ENCODE measurements at places on chromosomes 6 and 20.

- DNase-seq, result no peak
Measured at GRCh38 chr6:125962900-125963497, 6.4 kb downstream of the HINT3 start.

GRCh38 chr6:105639124-105639523 lies 236.2 kb upstream of the PREP start:
- DNase-seq, result no peak

GRCh38 chr6:156348424-156348823 lies 428.8 kb upstream of the ARID1B start:
- no peak for DNase-seq

DNA sequence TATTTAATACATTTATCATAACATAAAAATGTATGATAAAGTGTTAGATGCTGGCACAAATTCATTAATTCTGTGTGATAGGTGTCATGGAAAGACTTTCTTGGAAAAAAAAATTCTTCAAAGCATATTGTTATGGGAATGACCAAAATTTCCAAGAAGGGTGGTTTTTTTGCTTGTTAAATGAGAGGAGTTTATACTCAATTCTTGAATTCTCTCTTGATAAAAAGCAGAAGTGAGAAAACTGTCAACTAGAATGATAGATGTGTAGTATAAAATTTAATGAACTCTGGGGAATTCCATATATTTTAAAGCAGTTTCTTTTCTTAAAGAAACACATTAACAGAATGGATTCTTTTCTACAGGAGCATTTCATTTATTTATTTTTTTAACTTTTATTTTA lies 62.0 kb upstream of the SNAP91 start:
- DNase-seq, result no peak

GRCh38 chr6:43541774-43542471 lies 25.0 kb downstream of the POLR1C start:
- DNase-seq, result no peak

DNA sequence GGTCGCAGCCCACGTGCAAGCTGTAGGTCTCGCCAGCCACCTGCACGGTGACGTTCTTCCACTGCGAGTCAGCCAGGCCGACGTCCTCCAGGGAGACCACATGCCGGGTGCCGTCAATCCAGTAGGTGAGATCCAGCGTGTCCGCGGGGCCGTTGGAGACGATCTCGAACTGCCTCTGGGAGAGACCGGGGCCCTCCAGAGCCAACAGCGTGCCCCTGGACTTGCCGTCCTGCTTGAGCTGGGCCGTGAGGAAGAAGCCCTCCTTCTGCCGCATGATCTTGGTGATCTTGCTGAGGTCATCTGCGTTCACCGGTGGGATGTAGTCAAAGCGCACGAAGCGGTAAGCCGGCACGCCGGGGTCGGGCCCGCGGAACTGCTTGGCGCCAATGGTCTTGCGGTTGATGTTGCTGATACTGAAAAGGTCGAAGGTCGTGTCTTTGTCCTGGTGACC lies 5.1 kb downstream of the THBS2 start:
- DNase-seq, result no peak

- no peak for DNase-seq
Measured at GRCh38 chr6:74333406-74333805, 637.4 kb downstream of the CD109 start.

DNA sequence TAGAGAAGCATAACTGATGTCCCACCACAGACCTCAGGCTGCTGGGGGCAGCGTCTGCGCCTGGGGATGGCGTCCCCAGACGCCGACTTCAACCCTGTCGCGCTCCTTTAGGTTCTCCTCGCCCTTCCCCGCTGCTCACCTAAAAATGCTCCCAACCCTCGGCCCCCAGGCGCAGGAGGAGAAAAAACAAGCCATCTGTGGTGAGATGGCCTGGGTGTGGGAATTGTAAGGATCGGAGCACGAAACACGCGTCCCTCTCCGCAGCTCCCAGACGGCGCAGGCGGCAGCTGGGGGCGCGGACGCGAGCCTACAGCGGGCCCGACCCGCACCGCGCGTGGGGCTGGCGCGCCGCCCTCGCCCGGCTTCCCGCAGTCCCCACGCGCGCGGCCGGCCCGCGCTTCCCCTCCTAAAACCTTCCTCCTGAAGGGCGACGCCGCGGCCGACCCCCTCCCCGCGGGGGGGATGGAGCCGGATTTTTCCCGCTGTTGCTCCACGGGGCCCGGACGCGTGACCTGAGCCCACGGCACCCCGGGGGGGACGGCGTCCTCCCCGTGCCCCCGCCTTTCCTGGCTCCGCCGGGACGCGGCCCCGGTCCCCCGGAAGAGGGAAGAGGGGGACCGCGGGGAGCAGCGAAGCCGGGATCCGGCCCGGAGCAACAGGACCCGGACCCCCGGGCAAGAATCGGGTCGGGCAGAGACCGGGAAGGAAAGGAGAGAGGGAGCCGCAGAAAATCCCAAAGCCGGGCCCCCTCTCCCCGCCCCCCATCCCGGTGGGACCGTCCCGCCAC lies 611 bp downstream of the EPB41L2 start:
- DNase-seq, result no peak

GRCh38 chr6:7507600-7507999 lies 33.9 kb upstream of the DSP start:
- DNase-seq, result no peak

DNA sequence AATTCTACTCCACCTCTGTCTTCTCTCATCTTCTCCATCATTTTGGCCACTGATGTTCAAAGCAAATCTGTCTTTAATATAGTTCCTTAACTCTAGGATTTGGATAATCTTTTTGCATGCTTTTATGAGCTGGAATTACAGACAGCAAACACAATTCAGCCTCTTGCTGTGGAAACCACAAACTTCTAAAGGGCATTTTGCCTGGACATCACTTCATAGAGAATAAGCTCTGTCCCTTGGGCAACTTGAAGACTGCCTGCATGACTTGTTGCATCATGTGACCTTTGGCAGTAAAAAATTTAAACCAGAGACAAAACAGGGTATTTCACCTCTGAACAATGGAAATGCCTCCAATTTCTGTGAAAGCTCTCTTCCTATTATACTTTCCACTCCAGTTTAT lies 74.1 kb upstream of the HDDC2 start:
- DNase-seq, result peak; percentile 67

- DNase-seq, result no peak
Measured at GRCh38 chr6:88116276-88116675, 49.9 kb downstream of the CNR1 start.

- no peak for DNase-seq
Measured at GRCh38 chr20:8474027-8474668, 342.1 kb downstream of the PLCB1 start.

DNA sequence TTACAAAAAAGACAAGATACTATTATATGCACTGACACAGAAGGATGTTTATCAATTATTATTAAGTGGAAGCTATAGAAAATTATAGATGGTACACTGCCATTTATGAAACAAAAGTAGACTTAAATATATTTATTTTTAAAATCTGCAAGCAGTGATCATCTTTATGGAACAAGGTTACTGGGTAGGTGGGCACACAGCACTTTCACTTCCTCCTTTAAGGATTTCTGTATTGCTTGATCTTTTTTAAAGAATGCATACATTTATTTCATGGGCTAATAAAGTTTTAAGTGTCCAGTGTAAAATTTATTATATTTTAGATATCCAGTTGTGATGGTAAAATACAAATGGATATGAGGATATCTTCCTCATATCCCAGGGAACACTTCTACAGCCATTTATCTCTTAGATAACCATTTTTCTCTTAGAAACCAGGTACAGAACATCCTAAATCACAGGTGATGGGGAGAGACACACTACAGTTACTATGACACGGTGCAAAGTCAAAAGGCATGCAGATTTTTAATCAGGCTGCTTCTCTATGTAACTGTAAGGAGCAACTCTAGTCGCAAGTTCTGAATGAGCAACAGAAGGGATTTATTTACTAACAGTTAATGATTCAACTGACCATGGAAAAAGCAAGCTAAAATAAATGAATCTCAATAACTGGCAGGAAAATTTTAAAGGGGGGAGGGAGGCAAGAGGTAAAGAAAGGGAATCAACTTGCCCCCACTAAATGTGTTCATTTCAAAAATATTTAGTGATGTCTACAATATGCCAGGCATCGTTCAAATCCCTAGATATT lies 2.2 kb downstream of the FBXL4 start:
- DNase-seq, result no peak

DNA sequence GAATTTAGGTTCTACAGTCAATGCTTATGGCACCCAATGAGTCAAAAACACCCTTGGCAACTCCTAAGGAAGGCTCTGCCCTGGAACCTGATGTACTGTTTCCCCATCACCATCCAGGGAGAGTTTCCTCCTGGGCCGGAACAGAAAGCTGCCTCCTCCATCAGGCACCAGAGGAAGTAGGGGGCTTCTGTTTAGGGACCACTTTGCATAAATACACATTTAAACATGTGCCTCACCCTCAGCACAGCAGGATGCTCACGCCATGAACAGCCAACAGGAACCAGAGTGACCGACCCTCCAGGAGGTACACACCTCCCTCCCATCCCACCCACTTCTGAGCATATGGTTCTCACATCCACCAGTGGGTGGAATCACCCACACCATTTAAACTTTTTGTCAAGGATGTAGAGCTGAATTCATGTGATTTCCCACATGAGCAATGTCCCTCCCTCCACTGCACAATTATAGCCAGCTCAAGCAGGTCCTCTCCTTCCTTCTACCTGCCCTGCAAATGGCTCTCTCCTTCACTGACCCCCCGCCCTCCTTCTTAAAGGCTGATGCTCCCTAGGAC lies 14.8 kb downstream of the DDRGK1 start:
- no peak for DNase-seq

DNA sequence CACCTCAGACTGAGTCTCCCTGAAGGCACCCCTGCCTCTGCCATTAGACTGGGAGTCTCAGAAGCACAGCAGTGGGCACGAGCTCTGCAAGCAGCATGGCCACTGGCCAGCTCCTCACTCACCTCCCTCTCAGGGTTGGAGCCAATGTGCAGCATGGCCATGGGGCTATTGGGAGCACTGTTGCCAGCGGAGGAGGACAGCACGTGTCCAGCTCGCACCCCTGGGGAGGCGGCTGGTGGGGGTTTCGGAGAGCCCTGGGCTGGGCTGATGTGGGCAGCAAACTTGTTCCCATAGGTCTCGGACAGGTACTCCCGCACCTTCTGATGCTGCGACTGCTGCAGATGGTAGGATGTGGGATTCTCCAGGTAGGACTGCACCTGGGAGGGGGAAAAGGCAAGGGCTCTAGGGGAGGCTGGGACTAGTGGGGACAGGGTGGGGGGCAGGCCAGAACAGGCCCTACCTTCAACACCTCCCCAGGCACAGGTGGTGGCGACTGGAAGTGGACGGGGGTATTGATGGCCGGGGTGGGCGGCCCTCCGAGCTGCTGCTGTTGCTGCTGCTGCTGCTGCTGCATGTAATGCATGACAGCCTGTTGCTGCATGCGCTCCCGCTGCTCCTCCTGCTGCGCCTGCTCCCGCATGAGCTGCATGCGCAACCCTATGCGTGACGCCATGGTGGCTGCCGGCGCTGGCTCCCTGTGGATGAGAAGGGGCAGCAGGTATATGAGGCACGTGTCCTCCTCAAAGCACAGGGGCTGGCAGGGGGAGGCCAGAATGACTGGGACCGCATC lies 44.7 kb downstream of the TFEB start:
- no peak for DNase-seq

DNA sequence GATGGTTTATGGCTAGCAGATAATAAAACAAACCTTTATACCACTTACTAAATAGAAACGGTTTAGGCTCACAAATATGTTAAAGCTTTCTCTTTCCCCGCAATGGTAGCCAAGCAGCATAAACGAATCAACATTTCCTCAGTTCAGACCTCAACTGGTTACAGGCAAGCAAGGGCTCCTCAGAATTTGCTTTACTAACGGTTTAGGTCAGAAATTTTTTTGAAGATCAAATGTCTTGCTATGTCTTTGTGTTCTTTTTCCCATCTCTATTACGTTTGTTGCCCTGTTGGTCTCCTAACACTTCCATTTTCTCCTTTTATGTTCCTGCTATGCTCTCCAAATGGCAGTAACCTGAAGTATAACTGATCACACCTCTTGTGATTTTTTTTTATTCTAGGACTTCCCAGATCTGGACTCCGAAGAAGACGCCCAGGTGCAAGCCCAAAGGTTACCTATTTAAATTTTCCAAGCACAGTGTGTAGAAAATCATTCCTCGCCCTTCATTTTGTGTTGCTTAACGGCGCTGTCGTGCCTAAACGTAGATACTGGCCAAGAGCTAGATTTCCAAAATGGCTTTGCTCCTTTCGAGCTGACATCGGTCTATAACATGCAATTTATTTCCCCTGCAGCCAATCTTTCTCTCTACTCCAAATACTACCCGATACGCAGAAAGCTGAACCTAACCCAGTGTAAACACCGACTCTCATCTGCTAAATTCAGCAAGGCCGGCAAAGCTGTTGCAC lies 717 bp upstream of the ASF1A start:
- peak; percentile 62 for DNase-seq

- DNase-seq, result no peak
Measured at GRCh38 chr6:89433252-89434149, 549 bp downstream of the ANKRD6 start.

- no peak for DNase-seq
Measured at GRCh38 chr6:122722746-122723145, 56.8 kb upstream of the FABP7 start.

- DNase-seq, result no peak
Measured at GRCh38 chr20:2760297-2760951, 40.0 kb downstream of the CPXM1 start.

GRCh38 chr20:63831993-63832686 lies 1.1 kb upstream of the ZBTB46 start:
- DNase-seq, result no peak

- no peak for DNase-seq
Measured at GRCh38 chr6:152571089-152571488, 66.1 kb downstream of the SYNE1 start.

- DNase-seq, result no peak
Measured at GRCh38 chr20:51600016-51600420, 57.5 kb upstream of the NFATC2 start.

DNA sequence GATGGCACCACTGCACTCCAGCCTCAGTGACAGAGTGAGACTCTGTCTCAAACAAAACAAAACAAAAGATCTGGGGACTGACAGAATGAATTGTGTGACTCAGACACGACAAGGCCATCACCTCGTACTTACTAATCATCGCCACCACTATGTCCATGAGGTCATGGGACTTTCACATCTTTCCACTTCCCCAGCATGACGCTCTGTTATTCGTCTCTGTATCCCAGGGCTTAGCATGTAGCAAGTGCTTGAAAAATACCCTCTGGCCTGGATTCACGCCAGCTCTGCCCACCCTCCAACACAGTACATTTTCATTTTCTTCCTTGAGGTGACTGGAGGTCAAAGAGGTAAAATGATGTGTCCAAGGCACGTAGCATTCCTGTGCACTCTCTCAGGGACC lies 27.8 kb downstream of the FGD2 start:
- DNase-seq, result no peak

DNA sequence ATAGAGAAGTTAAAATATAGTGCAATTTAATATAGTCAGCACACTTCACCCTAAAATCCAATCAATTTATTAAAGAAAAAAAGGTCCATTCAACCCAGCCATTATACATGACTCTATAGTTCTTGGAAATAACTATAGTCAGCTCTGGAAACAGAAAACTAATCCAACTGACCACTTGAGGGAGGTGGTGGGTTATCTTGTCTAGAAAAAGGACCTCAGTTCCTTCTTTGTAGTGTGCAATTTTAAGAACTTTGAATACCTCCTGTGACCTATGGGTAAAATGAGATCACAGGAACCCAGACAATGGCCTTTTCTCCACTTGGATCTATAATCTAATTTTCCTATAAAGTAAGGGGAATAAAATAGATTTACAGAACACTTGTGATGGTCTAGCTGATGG lies 163.6 kb upstream of the CENPW start:
- no peak for DNase-seq

- no peak for DNase-seq
Measured at GRCh38 chr20:13131688-13132087, 89.4 kb upstream of the ISM1 start.

Measured in fibroblast of the conjunctiva (primary cell).